ENCODE measurements at places on chromosomes 16 and 17. TPM values are rescaled to one million over a fixed set of nuclear protein-coding genes. Genes with fewer than 3 reads are reported as not detected.
A peak's percentile ranks its signal among the peaks of the same experiment; 100 is the strongest.

The CLEC19A gene
- not detected for total RNA-seq

DNA sequence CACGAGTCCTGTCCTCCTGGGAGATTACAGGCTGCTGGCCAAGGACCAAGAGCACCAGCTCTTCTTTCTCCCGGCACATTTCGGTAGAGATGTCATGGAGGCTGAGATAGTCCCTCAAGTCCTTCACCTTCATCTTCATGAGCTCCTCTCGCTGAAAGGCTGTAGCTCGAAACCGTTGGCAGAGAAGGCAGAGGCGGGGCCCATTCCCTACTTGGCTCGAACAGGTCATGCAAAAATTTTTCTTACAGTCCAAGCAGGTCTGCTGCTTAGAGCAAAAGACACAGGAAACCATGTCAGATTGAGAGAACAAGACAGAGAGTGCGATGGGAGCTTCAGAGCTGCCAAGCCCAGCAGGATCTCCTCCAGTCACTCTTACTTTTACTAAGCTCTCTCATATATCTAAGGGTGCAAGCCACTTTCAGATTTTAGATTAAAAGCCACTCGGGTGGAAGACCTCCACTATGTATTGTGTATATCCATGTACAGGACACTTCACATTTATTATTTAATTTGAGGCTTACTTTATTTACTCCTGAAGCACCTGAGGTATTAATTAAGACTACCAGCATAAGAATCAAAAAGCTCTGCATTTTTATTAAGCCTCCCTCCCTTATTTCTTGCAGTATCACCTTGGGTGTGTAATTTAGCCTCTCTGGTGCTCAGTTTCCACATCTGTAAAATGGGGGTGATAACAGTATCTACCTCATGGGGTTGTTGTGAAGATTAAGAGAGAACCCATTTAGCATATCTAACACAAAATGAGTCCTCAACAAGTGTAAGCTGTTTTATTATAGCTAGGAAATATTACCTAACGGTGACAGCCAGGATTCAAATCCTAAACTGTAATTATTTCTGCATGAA, 41.4 kb downstream of the LIG3 start:
- peak; percentile 8 for DNase-seq

The MYO15B gene
- total RNA-seq, result 16.8 TPM

- no peak for DNase-seq
Measured at GRCh38 chr17:45342871-45343526, 26.2 kb upstream of the MAP3K14 start.

- no peak for DNase-seq
Measured at GRCh38 chr17:152860-153420, 15.6 kb downstream of the SCGB1C2 start.

- peak; percentile 20 for DNase-seq
Measured at GRCh38 chr17:65559804-65560627, 1.4 kb downstream of the AXIN2 start.

The CSH1 gene
- total RNA-seq, result not detected

DNA sequence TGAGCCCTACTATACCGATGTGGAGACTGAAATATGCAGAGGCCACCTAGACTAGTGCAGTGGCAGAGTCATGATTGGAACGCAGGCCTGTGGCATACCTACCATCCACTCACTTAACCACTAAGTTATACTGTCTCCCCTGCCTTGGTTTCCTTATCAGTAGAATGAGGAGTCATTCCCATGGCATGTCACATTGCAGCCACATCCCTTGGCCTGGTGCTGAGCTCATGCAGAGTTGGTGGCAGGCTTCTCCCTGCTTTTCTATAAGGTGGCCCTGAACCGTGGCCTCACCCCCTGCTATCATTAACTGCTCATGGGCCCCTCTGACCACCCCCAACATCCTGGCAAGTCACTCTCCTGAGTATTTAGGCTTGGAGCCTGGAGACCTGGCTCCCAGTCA, 212.5 kb downstream of the KATNIP start:
- DNase-seq, result peak; percentile 49

The CACNG3 gene
- total RNA-seq, result not detected

Measured in fibroblast of the aortic adventitia (primary cell).